ENCODE measurements at places on chromosomes 12 and 14.

GRCh38 chr12:28158353-28158752 lies 31.9 kb upstream of the CCDC91 start:
- DNase-seq, result no peak

DNA sequence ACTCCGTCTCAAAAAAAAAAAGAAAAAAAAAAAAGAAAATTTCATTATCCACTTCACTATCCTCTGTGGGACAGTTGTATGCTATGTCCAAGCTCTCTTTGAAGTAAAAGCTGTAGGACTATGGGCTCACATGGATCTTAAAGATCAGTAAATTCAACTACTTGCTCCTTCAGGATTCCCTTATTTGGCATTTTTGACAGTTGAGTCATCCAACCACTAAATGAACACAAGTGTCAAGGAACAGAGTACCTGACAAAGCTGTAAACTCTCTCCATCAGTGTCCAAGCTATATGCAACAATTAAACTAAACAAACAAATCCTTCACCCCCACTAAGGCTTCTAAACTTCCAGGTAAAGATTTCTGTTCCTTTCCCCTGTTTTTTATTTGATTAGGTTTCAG lies 177.0 kb downstream of the CEP128 start:
- no peak for DNase-seq

DNA sequence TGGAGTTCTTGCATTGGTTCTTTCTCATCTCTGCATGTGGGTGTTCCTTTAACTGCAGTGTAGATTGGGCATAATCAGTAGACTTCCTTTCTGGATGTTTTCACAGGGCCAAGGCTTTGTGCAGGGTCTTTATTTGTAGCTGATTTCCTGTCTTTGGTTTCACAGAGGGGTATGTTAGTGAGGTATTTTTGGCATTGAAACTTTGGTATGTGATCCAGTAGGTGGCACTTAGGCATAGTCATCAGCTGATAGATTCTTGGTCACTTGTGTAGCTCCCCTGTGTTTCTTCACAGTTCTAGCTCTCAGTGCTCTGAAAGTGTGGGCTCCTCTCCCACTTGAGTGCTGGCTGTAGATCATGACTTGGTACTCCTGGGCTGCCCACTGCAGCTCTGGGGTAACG lies 52.7 kb upstream of the LMO3 start:
- DNase-seq, result no peak

DNA sequence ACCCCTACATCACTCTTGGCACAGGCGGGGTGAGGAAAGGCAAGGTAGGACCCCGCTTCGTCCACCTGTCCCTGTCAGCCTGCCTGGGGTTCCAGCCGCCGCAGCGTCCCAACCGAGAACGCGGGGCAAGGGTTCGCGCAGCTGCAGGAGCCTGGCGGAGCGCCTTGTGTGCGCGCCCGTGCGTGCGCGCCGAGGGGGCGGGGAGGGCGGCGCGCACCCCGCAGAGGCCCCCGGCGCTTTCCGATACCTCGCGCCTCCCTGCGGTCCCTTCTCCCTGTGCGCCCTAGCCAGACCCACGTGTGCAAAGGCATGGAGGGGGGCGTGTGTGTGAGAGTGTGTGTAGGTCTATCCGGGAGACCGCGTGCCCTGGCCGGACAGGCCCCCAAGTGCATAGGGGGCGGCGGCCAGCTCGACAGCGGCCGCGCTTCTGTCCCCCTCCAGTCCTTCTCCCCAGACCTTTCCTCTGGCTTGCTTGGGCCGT lies 122.4 kb downstream of the TSPAN9 start:
- no peak for DNase-seq

DNA sequence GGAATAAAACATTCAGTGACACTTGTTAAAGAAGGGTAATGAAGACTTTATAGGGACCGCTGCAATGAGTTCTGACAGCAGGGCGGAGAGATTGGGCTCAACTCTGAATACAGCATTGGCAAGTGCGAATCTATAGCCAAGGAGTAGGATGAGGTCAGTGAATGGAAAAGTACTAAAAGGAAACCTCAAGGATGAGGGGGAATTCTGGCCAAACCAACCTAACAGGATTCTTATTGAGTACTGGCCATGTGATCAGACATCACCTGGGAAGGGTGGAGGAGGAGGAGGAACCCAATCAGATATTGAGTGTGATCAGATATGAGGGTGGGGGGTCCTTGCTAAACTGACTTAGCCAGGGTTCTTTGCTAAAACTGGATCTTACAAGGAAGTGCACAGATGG lies 31.0 kb downstream of the DRAM1 start:
- DNase-seq, result no peak

DNA sequence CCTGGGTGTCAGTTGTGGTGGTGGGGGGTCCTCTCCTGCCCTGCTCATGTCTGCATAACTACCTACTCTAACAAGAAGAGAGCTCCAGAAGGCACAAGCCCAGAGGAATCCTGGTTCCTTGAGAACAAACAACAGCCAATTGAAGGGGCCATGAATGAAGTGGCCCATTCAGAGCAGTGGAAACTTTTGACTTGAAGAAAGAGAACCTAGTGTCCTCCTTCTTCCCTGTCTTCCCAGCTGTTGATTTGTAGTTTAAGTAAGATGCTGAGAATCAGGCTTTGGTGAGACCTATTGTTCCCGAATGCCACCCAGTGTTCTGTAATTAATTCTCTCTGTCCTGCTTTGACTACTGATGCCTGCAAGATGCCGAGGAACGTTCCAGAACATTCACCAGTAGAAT lies 79.2 kb downstream of the C14orf132 start:
- DNase-seq, result no peak

- no peak for DNase-seq
These were observed 23.2 kb downstream of the NRDE2 start for GRCh38 chr14:90308561-90308960.

DNA sequence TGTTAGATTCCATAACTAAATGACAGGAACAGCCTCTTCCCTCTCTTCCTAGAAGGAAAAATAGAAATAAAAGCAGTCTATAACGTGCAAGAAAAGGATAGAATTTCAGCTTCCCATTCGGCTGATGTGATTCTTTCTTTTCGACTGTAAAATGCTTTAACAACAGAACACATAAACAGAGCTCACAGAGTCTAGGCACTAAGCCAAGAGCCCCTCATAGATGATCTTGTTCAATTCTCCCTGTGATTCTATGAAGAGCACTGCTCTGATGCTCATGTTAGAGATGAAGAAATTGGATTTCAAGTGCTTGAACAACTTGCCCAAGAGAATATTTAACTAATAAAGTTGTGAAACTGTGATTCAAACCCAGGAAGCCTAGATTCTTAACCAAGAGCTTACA lies 232.7 kb downstream of the RPAP3 start:
- DNase-seq, result no peak

DNA sequence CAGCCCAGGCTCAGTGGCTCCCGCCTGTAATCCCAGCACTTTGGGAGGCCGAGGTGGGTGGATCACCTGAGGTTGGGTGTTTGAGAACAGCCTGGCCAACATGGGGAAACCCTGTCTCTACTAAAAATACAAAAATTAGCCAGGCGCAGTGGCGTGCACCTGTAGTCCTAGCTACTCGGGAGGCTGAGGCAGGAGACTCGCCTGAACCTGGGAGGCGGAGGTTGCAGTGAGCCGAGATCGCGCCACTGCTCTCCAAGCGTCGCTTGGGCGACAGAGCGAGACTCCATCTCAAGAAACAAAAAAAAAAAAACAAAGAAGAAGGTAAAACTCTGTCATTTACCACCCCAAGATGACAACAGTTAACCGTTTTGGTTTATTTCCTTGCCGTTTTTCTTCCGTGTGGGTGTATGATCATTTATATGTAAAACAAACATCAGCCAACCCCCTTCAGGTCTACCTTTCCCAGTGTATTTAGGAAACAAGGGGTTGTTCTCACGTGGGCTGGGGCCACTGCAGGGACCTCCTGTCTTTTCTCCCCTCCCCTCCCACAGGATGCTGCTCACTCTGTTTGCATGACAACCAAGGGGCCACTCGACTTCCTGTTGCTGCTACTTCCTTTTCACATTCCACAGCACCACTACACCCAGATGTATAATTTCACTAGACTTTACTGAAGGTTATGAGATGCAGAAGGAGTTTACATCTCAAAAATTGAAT lies 13.6 kb downstream of the TTC9 start:
- no peak for DNase-seq

DNA sequence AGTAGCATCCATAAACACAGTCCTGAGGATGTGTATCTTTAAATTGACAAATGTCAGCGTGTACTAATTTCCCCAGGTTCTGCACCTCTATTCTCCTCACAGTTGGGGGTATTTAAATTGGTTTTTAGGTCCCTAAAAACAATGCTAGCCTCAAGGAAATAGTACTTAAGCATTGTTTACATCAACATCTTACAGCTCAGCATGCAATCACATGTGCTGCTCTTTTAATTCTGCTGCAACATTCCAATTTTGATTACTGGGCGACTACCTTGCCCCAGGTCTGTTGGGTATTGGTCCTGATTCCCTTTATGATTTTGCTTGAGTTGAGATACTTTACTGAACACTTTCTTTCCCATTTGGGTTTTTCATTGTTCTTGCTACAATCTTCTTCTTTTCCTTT lies 616.6 kb downstream of the CCER1 start:
- DNase-seq, result no peak

GRCh38 chr14:21852061-21852664 lies 178.5 kb upstream of the OR4E1 start:
- no peak for DNase-seq

- no peak for DNase-seq
These were observed 136.3 kb downstream of the TPH2 start for GRCh38 chr12:72074956-72075355.

GRCh38 chr12:108689314-108690190 lies 41.8 kb downstream of the CORO1C start:
- peak; percentile 47 for DNase-seq

- DNase-seq, result no peak
These were observed 208.7 kb downstream of the PCNX1 start for GRCh38 chr14:71115821-71116567.

- no peak for DNase-seq
These were observed 7.8 kb downstream of the KRT1 start for GRCh38 chr12:52672321-52672933.

GRCh38 chr12:61490526-61491498 lies 769.4 kb upstream of the USP15 start:
- no peak for DNase-seq

GRCh38 chr14:81018684-81019083 lies 63.3 kb downstream of the TSHR start:
- DNase-seq, result no peak

GRCh38 chr14:33916663-33917565 lies 34.0 kb downstream of the EGLN3 start:
- peak; percentile 1 for DNase-seq

GRCh38 chr12:106985479-106985878 lies 1.5 kb downstream of the MTERF2 start:
- DNase-seq, result no peak

DNA sequence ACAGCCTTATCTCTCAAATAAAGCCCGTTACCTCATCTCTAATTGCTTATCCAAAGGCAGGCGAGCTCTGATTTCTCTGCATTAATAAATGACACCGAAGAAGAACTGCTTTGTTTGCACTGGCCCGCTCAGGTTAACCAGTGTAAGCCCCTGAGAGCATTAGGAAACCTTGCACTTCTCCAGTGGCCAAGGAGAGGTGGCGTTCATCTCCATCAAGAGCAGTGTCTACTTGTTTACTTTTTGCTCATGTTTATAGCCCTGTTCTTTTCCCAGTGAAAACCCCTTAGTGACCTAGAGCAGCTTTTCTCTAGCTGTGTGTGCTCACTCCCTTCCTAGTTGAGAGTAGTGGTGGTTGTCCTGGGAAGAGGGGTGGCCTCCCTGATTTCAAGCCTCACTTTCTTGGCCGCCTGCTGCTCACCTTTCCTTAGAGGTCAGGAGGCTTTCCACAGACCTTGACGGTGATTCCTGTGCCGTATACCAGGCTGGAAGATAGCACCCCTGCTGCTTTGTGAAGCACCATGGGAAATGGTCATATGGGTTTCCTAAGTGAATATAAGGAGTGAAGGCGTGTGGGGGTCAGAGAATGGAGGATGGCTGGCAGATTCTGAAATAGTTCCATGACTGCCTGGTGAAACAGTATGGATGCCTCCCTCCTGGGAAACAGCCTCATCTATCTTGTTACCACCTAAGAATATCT lies 16.6 kb downstream of the FBXW8 start:
- no peak for DNase-seq

- no peak for DNase-seq
These were observed 8.7 kb upstream of the NCOR2 start for GRCh38 chr12:124576061-124576650.

DNA sequence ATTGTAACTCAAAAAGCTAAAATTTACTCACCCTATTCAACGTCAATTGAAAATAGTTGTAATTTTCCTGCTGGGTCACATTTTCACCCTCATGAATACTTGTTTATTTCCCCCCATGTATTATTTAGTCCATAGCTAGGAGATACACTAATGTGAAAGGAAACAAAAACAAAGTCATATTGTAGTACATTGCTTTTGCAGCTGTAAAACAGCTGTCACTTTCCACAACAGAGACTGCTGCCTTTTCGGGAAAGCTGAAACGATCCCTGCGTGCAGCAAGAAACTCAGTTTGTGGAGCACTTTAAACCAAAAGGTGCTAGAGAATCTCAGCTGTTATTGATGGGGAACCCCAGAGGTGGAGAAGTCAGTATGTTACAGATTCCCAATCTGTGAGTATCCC lies 4.3 kb downstream of the RACGAP1 start:
- no peak for DNase-seq

DNA sequence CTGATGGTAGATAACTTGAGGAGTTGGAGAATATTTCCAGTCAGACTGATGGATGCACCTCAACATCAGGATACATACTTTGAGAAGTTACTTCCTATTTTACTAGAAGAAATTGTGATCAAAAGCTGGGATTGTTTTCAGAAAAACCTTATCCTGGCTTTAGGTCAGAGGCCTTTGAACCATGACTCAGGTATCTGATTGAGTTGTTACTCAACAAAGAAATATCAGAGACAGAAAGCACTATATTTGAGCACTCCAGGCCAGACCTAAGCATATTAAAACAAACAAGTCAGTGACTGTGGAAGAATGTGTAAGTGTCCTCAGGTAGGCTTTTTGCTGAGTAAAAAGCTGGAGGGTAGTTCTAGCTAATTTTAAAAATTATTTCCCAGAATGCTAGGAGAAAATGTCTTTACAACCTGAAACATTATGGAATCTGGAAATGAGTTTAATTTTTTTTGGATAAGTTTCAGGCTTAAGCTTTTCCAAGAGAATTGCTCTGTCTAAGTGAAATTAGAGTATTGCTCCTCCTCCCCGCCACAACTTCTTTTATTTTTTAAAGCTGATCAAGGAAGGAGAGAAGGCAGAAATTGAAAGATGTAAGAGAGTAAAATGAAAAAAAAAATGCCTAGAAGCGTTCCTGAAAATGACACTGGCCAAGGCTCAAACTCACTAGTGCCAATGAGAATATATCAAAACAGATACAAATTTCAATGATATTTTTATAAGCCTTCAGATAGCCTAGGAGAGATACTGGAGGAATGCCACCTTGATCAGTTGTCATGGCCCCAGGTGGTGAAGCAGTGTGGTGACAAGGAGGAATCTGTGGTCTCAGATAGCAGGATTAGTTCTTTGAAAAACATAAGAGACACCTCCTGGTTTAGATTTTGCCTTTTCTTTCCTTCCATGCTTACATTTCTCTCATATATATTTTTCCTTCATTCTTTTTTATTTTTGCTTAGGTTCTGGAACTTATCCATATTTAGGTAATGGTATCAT lies 790.3 kb downstream of the TMTC2 start:
- no peak for DNase-seq

GRCh38 chr12:4685317-4685716 lies 34.9 kb upstream of the GALNT8 start:
- DNase-seq, result no peak
